ENCODE measurements at places on chromosomes 5 and 9.

GRCh38 chr5:124157320-124157719 lies 589.1 kb downstream of the ZNF608 start:
- no peaks in the 10 kb centered on the region for H3K4me1 ChIP-seq
- no peak for DNase-seq
- H3K27me3 ChIP-seq = no peaks in the 10 kb centered on the region
- no peaks in the 10 kb centered on the region for H3K36me3 ChIP-seq

GRCh38 chr5:173885475-173886010 lies 2.6 kb upstream of the CPEB4 start:
- H3K36me3 ChIP-seq = no peaks in the 10 kb centered on the region
- peaks cover 6% of the 10 kb centered on the region for H3K27me3 ChIP-seq
- H3K4me1 ChIP-seq = peaks cover 9% of the 10 kb centered on the region
- no peak overlapping the region for H3K27ac ChIP-seq
- DNase-seq = no peak

GRCh38 chr9:27538647-27539046 lies 9.0 kb upstream of the MOB3B start:
- no peak overlapping the region for H3K4me3 ChIP-seq
- peaks cover 18% of the 10 kb centered on the region for H3K4me1 ChIP-seq
- H3K27me3 ChIP-seq = no peaks in the 10 kb centered on the region
- DNase-seq = no peak

DNA sequence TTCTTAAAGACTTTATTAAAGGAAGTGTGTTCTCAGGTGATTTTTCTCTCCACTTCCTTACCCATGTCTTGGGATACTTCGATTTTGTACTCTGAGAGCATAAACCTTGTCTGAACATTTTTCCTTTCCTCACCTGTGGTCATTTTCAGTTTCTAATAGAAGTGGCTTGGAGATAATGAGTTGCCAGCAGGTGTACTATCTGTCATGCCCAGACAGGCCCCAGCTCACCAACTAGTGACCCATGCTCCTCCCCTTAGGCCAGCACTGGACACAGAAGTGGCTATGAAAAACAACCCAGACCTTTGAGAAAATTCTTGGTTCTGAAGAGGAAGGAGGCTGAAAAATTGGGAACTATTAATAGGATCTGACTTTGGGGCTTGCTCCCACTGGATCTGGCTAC lies 49.2 kb upstream of the SMIM32 start:
- DNase-seq = no peak
- no peaks in the 10 kb centered on the region for H3K36me3 ChIP-seq
- H3K27ac ChIP-seq = no peak overlapping the region

- H3K27me3 ChIP-seq = no peaks in the 10 kb centered on the region
- no peaks in the 10 kb centered on the region for H3K36me3 ChIP-seq
- no peak overlapping the region for H3K4me3 ChIP-seq
- H3K27ac ChIP-seq = no peak overlapping the region
These were observed 66.9 kb downstream of the CTSL start for GRCh38 chr9:87792831-87793288.
